Testis (tissue), 5 donors: ENCODE measurements at places on chromosomes 6 and 20. TPM values are rescaled to one million over a fixed set of nuclear protein-coding genes. Genes with fewer than 3 reads are reported as not detected.

The CTCFL gene
- total RNA-seq: 33.9 TPM

DNA sequence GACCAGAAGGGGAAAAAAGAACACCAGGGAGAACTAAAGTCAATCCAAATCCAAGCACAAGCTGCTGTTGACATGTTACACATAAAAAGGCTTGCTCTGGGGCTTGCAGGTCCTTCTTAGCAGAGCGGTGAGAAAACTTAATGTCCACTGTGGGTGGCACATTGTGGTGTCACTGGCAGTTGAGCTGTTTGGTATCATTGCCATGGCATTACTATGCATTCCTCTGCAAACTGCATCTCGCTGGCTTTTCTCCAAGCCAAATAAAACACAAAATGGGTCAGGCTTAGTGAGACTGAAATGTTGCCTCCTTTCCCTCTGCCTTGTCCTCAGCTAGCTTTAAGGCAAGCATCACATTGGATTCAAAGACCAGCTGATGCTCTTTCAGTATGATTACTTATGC, 40.9 kb downstream of the LY86 start:
- no peaks in the 10 kb centered on the region for H3K27me3 ChIP-seq
- H3K4me1 ChIP-seq: no peaks in the 10 kb centered on the region
- H3K36me3 ChIP-seq: no peaks in the 10 kb centered on the region

DNA sequence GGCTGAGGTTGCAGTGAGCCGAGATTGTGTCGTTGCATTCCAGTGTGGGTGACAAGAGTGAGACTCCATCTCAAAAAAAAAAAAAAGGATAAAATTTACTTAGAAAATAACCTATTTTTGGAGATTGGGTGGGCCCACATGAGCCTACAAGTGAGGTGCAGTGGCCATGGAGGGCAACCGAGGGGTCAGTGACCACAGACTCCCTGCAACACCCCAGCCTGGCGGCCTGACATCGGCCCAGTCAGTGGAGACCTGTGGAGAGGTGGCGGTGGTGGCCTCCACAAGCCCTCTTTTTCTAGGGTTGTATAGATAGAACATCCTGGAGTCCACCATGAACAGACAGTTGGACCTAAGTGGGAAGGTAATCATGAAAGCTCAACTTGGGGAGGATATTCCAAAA, 52.7 kb downstream of the BTBD9 start:
- no peak for DNase-seq
- no peak overlapping the region for H3K4me3 ChIP-seq

- H3K4me3 ChIP-seq: no peak overlapping the region
- H3K27ac ChIP-seq: no peak overlapping the region
- no peak for DNase-seq
- no peaks in the 10 kb centered on the region for H3K4me1 ChIP-seq
These were observed 71.5 kb upstream of the B3GAT2 start for GRCh38 chr6:71028236-71028876.
